Stimulated activated CD4-positive, alpha-beta T cell treated with anti-CD3 and anti-CD28 coated beads, TNF-alpha, amount 100 ng/mL, for 1 hour (primary cell): ENCODE measurements at places on chromosomes 12 and 14.

DNA sequence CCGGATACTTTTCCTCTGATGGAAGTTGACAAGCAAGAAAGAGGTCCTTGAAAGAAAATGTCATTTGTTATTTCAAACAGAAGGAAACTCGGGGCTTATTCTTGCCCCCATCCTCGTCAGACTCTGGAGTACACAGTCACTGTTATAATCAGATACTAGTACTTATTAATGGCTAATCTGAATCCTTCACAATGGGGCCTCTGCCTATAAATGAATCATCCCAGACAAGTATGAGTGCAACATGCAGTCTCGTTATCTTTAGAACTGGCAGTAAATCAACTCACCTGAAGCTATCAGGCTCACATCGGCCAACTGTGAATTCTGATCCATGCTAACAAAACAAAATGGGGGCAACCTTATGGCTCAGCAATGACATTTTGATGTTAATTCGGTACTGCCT lies 216.7 kb downstream of the GRIN2B start:
- DNase-seq = no peak

GRCh38 chr12:111362687-111363475 lies 6.0 kb downstream of the PHETA1 start:
- no peak for DNase-seq

DNA sequence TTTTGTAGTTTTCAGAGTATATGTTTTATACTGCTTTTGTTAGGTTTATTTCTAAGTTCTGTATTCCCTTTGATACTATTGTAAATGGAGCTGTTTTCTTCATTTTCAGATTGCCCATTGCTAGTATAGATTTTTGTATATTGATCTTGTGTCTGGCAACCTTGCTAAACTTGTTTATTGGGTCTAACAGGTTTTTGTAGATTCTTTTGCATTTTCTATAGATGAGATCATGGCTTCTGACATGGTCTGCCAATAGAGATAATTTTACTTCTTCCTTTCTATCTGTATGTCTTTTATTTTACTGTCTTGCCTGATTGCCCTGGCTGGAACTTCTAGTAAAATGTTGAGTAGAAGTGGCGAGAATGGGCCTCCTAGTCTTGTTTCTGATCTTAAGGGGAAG lies 40.3 kb downstream of the ANKRD9 start:
- no peak for DNase-seq

DNA sequence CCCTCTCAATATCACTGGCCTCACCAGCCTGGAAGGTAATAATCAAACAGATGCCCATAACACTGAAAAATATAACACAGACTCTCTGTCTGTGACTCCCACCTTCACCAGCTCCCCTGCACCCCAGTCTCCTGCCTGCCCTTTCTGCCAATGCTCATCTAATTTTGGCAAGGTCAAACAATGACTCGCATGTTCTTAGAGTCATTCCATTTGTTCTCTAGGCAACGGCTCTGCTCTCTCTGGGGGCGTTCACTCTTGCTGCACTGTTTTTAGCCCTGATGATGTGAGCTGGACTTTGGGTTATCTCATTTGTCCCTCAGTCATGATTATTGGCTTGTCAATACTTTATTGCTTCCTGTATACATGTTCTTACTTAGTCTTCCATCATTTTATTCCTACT lies 691.8 kb downstream of the FLRT2 start:
- no peak for DNase-seq
